ENCODE measurements at places on chromosomes 11 and 22.

DNA sequence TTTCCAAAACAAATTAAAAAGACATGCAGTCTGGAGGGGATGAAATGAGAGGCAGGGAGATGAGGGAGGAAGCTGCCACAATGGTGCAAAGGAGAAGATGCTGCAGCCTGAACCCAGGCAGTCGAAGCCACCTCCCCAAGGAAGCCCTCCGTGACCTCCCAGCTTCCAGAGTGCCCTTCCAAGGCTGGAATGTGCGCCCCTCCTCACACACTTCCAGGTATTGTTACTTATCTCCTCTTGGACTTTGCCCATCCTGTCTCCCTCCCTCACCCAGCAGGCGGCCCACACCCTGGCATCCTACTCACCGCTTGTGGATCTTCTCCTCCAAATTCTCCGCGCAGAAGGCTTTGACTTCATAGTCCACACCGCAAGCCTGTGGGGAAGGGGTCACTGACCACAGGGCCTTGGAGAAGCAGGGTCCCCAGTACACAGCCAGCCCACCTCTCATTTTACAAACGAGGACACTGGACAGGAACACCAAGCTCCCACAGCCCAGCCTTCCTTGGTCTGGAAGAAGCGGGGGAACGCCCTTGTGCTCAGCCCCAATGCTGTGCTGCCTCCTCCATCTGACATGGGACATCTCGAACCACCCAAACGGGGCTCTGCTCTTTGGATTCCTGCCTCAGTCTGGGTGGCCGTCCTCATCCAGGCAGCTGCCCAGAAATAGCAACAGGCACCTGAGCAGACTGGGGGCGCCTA, 40.3 kb downstream of the TPBGL start:
- no peak for DNase-seq

DNA sequence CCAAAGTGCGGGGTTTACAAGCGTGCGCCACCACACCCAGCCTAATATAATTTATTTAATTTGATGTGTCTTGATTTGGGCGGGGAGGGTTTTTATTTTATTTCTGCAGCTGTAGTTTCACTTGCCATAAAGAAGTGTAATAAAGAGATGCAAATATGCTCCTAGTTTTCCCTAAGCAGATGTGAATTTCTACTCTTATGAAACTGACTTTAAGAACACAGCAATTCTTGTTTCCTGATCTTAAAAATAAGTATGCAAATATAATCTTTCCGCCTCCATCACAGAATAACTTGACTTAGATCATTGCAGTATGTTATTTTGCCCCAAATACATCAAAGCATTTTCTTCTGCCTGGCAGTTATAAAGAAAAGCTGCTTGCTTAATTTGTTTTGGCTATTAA, 4.4 kb downstream of the SPCS2 start:
- DNase-seq, result no peak

DNA sequence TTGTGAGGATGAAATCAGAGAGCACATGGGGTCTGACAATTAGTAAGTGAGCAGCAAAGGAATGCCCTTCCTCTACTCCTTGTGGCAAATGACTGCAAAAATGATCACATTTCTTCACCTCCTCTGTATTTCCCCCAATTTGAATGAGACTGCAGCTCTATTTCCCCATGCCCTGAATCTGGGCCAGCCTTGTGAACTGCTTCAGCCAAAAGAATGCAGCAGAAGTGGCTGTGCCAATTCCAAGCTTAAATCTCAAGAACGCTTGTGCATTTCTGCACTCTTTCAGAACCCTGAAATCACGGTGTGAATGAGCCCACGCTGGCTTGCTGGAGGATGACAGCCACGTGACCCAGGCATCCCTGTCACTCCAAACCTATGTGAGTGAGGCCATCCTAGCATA, 9.9 kb downstream of the SLC43A3 start:
- DNase-seq, result no peak

- no peak for DNase-seq
These were observed 438.9 kb downstream of the TBC1D22A start for GRCh38 chr22:47201186-47201995.

DNA sequence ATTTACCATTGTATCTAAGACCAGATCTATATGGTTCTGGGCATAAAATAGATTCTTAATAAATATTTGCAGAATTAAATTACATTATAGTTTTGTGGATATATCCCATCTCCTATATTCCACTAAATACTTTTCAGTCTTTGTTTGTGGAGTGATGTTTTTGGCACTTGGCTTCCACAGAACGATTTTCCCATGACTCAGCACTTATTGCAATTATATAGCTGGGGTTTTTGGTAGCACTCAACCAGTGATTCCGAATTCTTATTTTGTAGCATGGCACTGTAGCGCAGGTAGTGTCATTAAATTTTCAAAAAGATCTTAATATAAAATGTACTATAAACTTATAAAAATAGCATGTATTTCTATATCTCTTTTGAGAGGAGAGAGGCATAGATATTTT, 221.2 kb downstream of the TRPC6 start:
- DNase-seq, result no peak

GRCh38 chr11:62774407-62774806, 3.2 kb downstream of the TAF6L start:
- DNase-seq, result no peak

DNA sequence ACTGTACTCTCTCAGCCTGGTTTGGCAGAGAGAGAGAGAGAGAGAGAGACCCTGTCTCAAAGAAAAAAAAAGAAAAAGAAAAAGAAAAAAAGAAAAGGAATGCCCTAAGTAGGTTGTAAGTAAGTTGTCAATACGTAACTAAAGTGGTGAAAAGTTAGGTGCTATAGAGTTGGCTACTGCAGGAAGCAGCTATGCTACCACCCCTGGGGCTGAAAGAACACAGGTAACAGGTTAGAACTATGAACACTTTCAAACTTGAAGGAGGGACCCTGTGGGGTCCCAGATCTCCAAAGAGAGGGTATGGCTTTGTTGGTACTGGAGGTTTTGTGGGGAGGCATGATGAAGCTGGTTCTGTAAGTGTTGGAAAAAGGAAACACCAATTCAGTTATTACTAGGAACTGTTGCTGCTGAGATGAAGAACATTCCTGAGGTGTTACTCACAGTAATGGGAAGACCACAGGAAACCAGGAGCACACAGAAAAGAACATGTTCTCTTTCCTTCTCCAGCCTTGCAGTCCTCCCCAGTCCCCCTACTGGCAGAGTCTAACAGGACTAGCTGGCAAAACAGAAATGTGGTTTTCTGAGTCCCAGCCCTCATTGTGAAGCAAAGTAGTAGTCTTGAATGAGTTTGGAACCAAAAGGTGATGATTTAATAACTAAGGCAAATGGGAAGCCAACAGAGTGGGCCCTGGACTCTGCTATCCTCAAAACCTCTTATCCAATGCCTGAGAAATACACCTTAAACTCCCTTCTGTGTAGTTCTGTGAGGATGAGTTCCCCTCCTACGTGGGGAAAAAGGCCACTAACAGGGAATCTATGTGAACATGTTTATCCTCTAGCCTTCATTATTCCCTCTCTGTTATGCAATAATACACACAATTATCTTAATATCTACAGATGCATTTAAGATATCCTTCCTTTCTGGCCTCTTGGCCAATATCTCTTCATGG, 427.0 kb upstream of the DDI1 start:
- no peak for DNase-seq

GRCh38 chr11:115924744-115925567, 420.7 kb upstream of the CADM1 start:
- no peak for DNase-seq

- no peak for DNase-seq
These were observed 12.0 kb upstream of the LGALS2 start for GRCh38 chr22:37591823-37592404.

- DNase-seq, result no peak
These were observed 43.3 kb downstream of the ENDOD1 start for GRCh38 chr11:95132956-95133355.

DNA sequence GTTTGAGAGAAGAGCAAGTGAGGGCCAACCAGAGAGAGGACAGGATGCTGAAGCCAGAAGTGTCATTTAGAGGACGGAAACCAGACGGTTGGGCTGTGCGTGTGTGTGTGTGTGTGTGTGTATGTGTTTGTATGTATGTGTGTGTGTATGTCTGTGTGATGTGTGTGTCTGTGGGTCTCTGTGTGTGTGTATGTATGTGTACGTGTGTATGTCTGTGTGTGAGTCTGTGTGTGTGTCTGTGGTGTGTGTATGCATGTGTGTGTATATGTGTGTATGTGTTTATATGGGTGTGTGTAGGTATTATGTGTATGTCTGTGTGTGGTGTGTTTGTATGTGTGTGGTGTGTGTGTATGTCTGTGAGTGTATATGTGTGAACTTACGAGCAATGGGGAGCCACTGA, 77.7 kb upstream of the EIF3D start:
- no peak for DNase-seq

DNA sequence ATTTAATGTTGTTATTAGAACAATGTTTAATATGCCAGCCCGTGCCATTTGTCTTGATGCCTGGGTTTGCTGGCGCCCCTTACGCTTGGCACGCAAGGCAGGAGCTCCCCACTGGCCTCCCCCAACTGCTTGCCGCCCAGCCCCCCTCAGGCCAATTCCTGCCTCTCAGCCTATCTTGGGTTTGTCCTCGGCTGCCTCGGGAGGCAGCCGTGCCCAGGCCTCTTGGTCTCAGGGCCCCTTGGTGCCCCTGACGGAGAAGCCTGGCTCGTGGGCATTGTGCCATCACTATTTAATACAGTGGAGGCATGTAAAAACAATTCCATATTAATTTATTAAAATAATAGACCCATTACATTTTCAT, 119.8 kb downstream of the KCNQ1OT1 start:
- DNase-seq, result no peak
